ENCODE measurements at places on chromosomes 12 and 14.

- DNase-seq: no peak
These were observed 27.7 kb upstream of the RNU6-8 start for GRCh38 chr14:32230695-32231280.

DNA sequence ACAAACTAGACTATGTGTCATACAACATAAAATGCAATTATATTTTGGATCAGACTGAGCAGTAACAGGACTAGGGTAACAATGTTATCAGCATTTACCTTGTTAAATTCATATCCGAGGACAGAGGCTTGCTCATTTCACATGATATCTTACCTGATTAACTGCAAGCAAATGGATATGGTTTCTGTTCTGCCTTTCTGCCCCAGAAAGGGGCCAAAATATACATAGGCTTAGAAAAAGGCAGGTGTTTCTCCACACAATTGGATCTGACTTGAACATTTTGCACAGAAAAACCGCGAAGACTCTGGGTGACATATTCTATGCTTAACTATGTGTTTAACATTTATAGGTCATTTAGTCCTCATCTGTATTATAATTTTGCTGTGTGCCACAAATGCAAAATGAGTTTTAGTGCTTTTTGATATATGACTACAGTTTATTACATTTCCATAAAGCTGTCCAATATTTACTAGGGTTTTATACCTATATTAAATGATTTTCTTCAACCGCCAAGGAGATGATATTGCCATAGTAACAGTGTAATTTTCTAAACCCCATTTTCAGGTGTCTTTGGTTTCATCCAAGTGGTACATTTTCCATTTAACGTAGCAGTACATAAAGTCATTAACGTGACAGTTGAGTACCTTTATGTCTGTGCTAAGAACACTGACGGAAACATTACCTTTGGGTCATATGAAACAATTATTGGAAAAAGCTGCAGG, 249.3 kb upstream of the KRR1 start:
- no peak for DNase-seq

DNA sequence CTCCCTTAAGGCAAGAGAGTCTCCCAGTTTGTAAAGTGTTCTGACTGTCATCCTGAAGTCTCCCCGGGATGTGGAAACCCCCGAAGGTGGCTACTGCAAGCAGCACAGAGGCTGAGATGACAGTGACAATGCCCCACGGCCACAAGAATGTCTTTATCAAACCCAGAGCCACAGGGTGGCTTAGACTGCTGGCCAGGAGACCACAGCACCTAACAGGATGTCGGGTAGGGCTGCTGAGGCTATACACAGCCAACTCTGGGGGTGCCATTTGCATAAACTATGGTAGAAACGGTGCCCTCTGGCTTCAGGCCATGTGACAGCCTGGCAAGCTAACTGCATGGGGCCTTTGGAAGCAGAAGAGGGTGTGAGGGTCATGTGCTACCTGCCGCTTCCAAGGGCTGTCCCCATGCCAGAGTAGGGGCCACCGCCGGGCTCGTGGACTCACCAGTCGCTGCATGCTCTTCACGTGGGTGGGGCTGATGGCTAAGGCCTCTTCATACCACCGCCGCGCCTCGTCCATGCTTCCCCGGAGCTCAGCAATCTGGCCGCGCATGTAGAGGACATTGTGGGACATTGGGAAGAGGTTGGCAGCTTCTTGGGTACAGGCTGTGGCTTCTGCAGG, 180.9 kb downstream of the CALM1 start:
- no peak for DNase-seq

- no peak for DNase-seq
These were observed 421 bp downstream of the GLT1D1 start for GRCh38 chr12:128853600-128854197.

DNA sequence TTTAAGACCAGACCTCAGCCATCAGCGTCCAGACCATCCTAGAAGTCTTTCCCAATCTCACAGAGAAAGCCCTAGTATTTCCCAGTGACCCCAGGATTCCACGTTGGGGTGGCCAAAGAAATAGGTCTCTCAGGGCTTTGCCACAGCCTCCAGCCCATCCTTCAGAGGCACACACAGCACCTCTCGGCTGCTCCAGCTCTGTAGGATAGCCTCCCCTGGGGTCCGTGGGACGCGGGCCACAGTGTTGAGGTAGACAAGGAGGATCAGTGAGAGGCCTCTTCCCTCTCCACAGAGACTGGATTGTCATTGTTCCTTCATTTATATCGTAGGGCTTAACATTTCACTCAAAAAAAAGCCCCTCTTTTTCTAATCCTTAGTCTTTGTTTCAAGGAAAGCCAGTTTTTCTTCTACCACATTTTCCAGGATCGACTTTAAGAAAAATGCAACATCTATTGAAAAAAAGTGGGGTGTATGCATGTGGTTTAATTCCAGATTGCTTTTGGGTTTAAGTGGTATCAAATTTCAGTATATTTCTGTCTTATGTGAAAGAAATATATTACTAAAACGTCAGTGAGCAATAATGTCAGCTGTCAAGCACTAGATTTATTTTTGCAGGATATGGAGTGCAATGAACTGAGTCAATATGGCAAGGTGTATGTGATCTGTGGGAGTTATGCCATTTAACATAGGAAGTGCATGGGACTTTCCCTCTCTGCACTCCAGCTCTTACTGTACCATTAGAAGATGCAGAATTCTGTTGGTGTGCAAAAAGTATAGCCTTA, 187.5 kb downstream of the MSRB3 start:
- DNase-seq: no peak

- DNase-seq: no peak
These were observed 39.3 kb upstream of the SSTR1 start for GRCh38 chr14:38168416-38168815.

DNA sequence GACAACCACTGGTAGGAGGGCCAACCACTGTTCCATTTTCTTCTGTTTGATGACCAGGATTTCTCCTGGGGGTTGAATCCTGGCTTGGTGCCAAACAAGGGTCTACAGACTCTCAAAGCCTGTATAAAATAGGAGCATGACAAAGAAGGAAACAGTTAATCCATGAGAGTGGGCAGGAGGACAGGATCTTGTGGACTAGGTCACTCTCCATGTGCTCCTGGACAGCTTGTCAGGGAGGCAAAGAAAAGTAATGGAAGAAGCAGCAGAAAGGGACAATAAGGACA, 243.7 kb downstream of the AKAP6 start:
- DNase-seq: no peak

Measured in inflammatory macrophage treated with lipopolysaccharide for 1 hour (primary cell).